ENCODE measurements at places on chromosomes 12 and 14.

- no peak for DNase-seq
Observed at GRCh38 chr12:32229971-32230612, 123.4 kb downstream of the BICD1 start.

DNA sequence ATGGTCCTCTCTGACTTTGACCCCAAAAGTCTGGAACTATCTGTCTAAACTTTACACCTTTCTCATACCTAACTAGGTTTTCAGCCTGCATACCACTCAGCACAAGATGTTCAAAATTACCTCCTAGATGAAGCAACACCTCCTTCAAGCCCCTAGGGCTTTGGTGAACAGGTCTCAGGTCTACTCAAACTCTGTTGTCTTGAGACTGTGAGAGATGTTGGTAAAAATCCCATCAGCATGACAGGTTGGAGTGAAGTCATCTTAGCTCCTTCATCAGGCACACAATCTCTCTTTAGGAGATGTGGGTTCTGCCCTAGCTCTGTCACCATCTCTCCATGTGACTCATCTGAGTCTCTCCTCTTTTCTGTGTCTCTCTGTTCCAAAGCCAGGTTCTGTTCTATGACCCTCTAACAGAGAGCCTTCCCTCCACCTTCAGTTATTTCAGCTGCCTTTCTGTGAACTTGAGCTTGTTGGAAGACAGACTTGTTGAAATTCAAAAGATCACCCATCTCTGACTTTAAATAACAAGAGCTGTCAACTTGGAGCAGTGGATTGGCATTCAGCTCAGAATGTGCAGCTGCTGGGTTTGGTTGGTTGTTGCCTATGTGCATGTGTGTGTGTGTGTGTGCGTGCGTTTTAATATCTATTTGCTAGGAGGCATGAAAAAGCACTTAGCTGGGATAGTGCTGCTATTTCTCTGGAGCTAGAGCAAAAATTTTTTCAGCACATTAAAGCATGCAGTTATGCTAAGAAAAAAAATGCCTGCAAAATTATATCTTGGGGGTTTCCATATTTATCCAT lies 130.7 kb downstream of the CRACR2A start:
- no peak for DNase-seq

- no peak for DNase-seq
Observed at GRCh38 chr14:100325231-100325632, 2.1 kb downstream of the SLC25A47 start.

DNA sequence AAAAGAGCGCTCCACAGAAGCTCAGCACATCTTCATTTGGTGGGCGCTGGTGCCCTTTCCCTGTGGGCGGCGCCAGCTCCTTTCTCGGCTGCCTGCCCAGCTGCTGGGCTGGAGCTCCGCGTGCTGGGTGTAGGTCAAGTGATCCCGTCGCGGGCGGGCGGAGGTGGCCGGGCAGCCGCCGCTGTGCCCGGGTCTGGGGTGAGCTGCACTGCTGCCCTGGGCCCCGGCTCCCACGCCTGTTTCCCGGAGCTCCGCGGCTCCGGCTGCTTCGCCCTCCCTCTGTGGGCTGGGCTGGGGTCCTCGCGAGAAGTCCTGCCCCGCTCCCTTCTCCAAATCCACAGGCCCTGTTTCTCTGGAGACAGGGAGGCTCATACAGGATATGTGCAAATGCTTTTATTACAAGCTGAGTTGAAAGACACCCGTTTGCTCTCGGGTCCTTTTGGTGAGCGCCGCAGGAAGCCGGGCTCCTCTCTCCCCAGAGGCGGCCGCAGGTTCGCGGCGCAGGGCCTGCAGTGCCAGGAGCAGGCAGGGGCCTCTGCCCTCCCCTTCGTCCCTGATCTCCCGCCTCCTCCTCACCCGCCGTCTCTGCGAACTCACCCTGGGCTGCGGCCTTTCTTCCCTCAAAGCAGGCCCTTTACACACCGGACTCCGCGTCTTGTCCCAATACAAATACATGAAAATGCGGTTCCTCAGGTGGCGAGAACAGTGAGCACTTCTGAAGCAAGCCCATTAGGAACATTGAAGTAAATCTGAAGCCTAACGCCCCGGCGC lies 67.8 kb upstream of the CAPRIN2 start:
- DNase-seq, result peak; percentile 13

DNA sequence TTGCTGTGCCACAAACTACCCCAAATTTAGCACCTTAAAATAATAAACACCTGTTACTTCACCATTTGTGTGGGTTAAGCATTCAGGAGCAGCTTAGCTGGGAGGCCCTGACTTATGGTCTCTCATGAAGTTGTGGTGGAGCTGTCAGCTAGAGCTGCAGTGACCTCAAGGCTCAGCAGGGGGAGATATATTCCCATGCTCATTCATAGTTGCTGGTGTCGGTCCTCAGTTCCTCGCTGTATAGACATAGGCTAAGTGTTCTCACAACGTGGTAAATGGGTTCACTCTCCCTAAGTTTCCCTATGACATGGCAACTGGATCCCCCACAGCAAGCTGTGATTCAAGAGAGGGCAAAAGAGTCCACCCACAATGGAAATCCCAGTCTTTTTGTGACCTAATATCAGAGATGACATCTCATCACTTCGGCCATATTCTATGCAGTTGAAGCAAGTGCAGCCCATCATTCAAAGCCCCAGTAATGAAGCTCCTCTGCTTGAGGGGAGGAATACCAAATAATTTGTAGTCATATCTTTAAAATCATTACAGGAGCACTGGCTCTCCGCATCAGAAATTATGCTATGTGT lies 41.1 kb downstream of the PRB3 start:
- peak; percentile 49 for DNase-seq

- no peak for DNase-seq
Observed at GRCh38 chr12:7555752-7556151, 52.2 kb upstream of the CD163 start.

GRCh38 chr12:11814374-11814773 lies 164.9 kb downstream of the ETV6 start:
- DNase-seq, result no peak

All from NCI-H526 (cell line).